T-helper 9 cell (primary cell): ENCODE measurements at places on chromosomes 2 and 18.

- DNase-seq: no peak
These were observed 62.1 kb upstream of the PGAP1 start for GRCh38 chr2:196988639-196989038.

GRCh38 chr2:10993001-10993481, 81.3 kb downstream of the KCNF1 start:
- no peak for DNase-seq

DNA sequence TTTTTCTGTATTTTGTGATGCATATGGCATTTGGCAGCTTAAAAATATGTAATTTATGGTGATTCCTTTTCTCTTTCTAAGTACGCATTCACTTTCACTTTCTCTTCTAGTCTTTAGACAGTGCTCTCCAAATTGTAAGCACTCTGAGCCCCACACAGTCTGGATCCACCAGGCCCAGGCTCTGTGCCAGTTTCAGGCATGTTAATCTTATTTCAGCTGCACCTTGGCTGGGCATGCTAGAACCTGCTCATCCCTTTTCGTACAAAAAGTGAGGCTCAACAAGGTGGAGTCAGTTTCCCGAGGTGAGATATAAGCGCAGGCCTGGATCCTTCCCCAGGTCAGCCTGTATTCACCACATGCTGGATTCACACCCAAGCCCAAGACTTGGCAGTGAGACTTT, 203.9 kb downstream of the MTX2 start:
- DNase-seq: no peak

GRCh38 chr18:61333746-61334490, 688 bp downstream of the CDH20 start:
- no peak for DNase-seq

DNA sequence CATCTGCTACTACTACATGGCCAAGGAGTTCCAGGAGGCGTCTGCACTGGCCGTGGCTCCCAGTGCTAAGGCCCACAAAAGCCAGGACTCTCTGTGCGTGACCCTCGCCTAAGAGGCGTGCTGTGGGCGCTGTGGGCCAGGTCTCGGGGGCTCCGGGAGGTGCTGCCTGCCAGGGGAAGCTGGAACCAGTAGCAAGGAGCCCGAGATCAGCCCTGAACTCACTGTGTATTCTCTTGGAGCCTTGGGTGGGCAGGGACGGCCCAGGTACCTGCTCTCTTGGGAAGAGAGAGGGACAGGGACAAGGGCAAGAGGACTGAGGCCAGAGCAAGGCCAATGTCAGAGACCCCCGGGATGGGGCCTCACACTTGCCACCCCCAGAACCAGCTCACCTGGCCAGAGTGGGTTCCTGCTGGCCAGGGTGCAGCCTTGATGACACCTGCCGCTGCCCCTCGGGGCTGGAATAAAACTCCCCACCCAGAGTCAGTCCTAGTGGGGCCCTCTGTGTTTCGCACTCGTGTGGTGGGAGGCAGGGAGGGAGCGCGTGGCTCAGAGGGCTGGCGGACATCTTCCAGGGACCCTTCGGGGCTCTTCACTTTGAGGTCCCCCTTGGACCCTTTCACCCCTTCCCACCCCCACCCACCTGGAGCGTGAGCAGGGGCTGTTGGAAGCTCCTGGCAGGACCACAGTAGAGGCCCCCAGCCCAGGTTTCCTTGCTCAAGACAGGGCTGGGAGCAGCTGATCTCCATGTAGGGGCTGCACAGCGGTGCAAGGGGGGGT, 5.7 kb downstream of the GPR35 start:
- DNase-seq: no peak

DNA sequence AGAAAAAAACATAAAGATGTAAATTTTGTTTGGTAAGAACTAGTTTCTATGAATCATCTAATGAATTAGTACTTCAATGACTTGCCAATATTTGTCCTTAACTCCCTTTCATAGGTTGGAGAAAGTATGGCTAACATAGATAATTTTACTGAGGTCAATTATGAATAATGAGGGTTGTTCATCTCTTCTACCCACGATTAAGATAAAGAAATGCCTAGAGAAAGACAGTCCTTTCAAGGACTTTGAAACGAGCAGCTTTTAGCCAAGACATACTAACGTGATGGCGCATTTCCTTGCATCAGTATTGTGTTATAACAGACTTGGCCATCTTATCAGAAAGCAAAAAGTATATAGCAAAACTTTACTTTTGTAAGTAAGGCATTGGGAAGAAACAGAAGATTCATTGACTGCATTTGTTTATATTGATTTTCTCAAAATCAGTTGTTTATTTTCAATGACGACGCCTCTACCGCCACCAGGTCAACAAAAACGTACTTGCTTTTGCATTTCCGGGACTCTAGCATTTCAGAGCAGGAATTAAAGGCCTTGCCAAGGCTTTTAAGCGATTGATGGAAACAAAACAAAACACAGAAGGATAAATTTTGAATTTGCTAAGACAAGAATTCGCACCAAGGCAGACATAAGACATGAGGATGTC, 961 bp downstream of the RBM43 start:
- DNase-seq: no peak

DNA sequence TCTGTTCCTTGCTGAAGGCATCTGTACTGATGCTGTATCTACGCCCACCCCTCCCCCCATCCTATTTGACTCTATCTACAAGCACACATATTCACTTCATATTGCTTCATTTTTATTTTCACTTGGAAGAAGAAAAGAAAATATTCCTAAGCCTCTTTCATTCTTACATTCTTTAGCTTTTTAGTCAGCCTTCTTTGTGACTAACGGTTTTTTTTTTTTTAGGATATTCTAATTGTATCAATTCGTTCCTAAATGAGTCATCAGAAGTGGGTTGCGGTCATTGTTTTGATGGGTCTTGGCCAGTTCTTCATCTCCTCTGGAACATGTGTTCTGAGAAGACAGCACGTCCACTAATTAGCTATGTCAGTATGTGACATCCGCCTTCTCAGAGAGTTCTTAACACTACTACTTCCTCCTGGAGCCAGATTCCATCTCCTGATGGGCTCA, 88.7 kb downstream of the MYO1B start:
- no peak for DNase-seq

- no peak for DNase-seq
These were observed 896 bp downstream of the CACNB4 start for GRCh38 chr2:152097801-152098495.

GRCh38 chr2:15814946-15815345, 125.4 kb upstream of the MYCN start:
- DNase-seq: no peak

DNA sequence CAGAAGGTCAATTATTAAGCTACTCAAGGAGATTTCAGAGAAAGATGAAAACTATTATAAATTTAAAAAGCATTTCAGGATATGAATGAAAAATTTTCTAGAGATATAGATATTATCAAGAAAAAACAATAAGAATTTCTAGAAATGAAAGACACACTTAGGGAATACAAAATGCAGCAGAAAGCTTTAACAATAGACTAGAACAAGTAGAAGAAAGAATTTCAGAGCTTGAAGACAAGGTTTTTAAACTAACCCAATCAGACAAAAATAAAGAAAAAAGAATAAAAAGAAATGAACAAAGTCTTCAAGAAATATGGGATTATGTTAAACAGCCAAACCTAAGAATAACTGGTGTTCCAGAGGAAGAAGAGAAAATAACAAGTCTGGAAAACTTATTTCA, 34.4 kb downstream of the FLACC1 start:
- DNase-seq: no peak

- no peak for DNase-seq
These were observed 44.9 kb upstream of the TWIST2 start for GRCh38 chr2:238802957-238803356.

DNA sequence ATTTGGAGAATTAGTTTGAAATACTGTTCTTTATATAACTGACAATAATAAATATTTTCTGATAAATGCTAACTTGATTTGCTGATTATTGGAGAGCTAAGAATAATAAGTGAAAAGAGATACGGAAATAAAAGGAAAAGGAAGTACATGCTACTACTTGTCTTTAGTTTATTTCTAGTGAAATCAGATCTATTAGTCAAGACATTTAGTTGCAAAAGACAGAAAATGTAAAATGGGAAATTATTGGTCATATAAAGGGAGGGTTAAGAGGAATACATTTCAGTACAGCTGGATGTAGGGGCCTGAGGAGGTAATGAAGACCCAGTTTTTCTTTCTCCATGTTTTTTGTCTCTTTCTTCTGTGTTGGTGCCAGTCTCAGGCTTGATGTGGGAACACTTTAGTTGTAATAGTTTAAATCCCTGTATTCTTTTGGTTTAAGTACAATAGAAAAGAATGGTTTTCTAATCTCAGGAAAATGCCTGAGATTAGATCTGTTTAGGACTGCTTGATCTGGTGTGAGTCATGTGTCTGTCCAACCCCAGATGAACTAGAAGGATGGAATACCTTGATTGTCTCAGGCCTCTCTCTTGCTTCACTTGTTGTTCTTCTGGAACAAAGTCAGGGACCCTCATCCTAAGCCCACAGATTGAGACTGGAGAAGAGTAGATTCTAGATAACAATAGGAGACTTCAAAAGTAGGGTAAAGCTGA, 58.0 kb downstream of the PLCL1 start:
- no peak for DNase-seq

DNA sequence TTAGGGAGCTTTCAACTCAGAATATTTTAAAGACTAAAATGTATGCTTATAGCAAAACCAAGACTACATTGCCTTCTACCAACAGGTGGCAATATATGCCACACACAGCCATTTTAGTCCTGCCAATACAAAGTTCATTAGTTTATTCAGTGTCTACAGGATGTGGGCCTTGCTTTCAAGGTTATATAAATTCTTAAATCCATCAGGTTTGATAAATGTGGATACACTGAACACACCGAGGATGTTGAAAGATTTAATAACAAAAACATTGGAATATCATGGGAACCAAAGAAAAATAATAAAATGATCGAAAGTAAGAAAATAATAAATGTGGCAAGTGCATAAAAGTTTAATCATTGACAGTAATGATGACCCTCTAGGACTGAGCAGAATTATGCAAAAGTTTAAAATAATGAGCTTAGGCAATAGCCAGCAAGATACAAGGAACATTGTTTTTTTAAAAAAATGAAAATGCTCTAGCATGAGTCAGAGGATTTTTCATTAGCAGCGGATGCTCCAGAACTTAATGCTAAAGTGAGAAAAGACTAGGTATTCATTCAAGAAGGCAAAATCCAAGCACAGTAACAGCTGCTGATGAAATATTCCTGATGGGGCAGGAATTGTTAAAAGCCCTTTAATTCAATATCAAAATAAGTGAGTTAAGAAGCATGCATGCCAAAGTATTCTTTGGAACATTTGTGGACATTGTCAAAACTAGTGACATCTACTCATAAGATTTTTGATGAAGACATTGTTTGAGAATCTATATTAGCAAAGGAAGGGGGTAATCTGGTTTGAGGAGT, 14.2 kb downstream of the SCN9A start:
- no peak for DNase-seq
